ENCODE measurements at places on chromosomes 4 and X.

GRCh38 chrX:70196961-70197720 is 19.9 kb downstream of the DGAT2L6 start:
- DNase-seq: no peak

DNA sequence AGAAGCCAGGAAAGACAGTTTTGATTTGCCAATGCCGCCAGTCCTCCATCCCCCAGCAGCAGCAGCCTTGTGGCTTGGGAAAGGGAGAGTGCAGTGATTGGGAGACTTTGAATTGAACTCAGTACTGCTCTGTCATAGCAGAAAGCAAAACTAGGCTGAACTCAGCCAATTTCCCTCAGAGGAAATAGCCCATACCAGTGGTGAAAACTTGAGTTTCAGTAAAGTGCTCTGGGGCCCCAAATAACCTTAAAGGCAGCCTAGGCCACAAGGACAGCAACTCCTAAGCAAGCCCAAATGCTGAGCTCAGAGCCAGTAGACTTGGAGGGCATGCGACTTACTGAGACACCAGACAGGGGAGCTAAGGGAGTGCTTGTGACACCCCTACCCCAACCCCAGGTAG is 2.0 kb upstream of the PROM1 start:
- no peak for DNase-seq

DNA sequence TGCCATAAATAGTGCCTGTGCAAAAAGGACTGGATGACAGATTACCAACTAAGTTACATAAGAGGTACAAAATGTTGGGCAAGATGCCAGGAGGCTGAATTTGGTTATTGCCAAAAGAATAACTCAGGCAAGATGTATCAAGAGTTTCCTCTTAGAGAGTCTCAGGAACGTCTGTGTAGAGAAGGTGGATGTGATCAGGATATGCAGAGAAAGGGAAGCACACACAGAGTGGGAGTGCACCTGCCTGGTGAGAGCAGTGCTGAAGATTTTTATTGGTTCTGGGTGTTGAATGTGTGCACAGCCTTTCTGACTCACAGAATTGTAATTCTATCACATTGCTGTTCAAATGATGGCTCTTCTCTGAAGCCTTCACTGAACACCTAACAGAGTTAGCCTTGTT is 156.8 kb upstream of the HS3ST1 start:
- no peak for DNase-seq

DNA sequence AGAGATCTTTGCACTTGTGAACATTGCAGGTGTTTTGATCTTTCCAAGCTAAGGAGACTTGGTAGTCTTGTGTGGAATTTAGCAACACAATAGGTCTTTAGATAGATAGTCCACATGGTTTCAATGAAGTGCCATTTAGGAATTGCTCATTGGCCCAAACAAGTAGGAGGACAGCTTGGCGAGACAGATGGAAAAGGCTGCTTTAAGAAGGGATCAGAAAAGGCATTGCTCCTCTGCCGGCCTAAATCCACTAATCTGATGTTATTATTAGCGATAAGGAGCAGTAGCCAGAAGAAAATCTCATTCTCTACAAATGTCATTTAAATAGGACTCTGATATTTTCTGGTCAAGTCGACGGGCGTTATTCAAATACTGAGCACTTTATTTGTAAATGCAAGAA is 99.7 kb downstream of the AFF2 start:
- DNase-seq: no peak

- DNase-seq: no peak
Observed at GRCh38 chr4:122633211-122633610, 12.3 kb upstream of the IL21 start.

DNA sequence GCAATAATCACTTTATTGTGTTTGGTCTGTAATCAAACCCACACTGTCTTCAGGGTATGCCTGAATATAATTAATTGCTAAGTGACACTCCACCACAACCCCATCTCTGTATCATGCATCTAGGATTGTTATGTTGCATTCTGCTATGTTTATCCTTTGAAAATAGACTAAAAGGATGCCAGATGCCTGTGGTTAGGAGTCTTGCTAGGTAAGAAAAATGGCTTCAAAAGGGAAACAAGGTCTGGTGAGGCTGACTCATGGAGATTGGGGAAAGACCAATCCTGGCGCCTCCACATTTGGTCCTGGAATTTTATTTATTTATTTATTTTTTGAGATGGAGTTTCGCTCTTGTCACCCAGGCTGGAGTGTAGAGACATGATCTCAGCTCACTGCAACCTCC is 360.5 kb upstream of the SLC7A11 start:
- no peak for DNase-seq

DNA sequence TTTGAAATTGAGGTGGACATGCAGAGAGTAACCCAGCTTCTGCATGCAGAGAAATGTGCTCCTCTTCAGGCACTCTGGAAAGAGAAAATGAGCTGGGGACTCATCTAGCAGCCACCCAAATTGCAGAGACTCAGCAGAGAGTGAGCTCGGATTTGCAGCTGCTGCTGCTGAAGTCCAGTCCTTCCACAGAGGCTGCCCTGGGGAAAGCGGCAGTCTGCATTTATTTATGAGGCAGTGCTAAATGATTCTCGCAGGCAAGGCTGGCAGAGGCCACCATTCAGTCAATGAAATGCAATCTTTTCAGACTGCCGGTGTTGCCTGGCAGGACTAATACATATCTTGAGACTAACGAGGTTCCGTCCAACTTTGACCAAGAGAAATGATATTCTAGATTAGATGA is 404.8 kb downstream of the NLGN4X start:
- no peak for DNase-seq

- no peak for DNase-seq
Observed at GRCh38 chrX:74133156-74133796, 170.7 kb upstream of the ZCCHC13 start.

DNA sequence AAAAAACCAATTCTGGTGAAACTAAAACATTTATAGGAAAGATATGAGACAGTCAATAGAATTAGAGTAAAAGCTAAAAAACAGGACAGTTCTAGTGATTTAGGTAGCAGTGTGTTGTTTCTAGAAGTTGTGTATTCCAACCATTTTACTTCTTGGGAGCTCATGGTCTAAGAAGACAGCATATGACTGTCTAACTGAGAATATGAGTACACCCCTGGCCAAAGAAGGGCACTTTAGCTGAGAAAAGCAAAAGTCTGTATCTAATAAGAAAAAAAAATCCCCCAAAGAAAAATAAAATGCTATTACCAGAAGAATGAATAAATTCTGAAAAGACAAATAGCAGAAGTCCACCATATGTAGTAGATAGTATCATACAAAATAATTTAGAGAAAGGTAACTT is 26.4 kb downstream of the EREG start:
- no peak for DNase-seq

DNA sequence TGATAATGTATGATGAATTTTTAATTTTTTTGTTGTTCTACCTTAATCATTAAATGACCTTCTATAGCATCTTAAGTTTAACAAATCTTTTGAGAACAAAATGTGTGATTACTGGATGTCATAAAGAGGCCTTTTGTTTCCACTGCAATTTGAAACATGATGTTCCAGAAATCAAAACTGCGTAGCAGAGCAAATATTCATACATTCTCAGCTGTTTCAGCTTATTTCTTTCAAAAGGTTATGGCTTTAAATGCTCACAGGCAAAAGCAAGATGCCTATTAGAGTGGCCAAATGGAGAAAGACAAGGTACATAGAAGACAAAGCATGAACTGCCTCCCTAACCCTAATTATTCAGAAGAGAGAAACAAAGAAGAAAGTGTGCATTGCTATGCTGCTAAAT is 233.0 kb upstream of the SLC7A11 start:
- DNase-seq: no peak

- DNase-seq: no peak
Observed at GRCh38 chrX:24055043-24055356, 244 bp downstream of the EIF2S3 start.

DNA sequence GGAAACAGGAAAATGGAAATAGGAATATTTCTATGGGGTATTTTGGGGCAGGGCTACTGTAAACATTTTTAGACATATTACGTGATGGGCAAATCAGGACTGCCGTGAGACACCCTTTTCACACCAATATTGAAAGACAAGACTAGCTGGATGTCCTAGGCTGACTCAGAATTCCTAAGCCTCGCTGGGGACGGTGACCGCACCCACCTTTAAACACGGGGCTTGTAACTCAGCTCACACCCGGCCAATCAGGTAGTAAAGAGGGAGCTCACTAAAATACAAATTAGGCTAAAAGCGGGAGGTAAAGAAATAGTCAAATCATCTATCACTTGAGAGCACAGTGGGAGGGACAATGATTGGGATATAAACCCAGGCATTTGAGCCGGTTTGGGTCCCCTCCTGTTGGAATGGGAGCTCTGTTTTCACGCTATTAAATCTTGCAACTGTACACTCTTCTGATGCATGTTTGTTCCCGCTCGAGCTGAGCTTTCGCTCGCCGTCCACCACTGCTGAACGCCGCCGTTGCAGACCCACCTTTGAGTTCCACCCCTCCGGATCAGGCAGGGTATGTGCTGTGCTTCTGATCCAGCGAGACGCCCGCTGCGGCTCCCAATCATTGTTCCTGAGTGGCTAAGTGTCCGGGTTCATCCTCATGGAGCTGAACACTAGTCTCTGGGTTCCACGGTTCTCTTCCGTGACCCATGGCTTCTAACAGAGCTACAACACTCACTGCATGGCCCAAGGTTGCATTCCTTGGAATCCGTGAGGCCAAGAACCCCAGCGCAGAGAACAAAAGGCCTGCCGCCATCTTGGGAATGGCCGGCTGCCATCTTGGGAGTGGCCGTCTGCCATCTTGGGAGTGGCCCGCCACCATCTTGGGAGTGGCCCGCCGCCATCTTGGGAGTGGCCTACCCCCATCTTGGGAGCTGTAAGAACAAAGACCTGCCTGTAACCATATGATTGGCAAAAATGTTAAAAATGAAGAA is 152.6 kb downstream of the CRLF2 start:
- DNase-seq: no peak

GRCh38 chrX:109840585-109840984 is 107.5 kb upstream of the ACSL4 start:
- DNase-seq: no peak

DNA sequence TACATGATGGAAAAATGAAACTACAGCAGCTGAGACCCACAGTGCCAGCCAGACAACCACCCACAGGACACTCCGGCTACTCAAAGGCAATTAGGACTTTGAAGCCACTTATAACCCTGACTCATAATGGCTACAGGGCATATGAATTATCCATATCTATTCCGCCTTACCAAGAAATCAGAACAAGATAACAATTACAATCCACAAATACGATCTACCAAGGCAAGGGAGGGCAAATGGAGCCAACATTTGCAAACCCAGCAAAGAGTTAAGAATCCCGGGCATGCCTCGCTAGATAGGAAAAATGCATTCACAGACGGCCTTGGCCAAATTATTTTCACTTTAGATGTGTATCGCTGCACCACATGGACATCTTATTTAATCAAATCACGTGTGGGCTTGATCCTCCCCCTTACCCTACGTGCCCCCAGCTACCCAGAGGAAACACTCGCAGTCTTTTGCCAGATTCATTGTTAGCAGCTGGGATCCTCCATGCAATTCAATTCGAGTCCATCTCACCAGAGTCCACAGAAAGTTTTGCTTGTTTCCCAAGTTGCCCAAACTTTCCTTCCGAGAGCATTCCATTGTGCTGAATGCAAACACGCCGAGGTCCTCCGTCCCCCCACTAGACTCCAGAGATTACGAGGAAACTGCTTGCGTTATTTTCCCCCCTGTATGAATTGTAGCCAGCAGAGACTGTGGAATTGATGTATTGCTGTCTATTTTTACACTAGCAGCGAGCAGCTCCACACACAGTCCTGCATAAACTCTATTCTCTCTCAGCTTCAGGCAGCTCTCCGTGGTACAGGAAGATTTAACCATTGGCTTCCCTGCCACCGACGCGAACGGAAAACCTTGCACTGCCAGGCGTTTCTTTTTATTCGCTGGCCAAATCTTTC is 1.2 kb downstream of the PPARGC1A start:
- DNase-seq: no peak

GRCh38 chr4:25439918-25440477 is 62.9 kb downstream of the ANAPC4 start:
- DNase-seq: no peak

DNA sequence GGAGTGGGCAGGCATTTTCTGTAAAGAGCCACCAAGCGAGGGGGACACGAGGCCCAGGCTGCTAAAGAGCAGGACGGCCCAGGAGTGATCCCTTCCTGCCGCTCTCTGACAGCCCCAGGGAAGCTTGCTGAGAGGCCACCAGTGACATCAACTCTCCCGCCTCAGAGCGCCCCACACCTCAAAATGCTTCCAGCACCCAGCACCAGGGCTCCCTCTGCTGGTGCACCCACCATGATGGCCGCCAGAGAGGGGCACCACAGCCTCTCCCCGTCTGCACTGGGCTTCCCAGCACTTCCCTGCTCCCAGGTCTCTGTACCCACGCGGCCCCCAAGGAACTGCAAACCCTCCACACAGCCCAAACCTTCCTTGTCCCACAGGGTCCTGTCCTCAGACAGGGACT is 40.4 kb downstream of the GAK start:
- DNase-seq: no peak

GRCh38 chr4:27046851-27047250 is 186.2 kb downstream of the STIM2 start:
- no peak for DNase-seq

DNA sequence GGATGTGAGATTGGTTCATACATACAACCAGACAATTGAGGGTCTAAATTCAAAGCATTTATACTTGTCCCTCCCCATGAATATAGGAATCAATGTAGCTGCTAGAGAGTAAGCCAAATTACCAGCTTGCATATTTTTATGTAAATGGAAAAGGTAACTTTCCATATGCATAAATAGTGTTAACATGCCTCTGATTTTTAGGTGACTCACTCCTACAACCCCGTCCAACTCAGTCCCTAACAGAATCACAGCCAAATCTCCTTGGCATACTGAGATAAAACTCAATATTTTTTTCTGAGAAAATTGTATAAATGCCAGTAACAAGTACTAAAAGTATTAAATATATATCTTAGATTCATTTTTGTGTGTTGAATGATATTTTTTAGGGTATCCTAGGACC is 67.2 kb downstream of the INPP4B start:
- no peak for DNase-seq

- no peak for DNase-seq
Observed at GRCh38 chrX:155767876-155768769, 113.0 kb upstream of the VAMP7 start.

- DNase-seq: no peak
Observed at GRCh38 chrX:155052738-155053498, 18.0 kb downstream of the CMC4 start.

- DNase-seq: no peak
Observed at GRCh38 chrX:3204606-3205005, 141.8 kb downstream of the MXRA5 start.

GRCh38 chrX:84064164-84064563 is 123.8 kb downstream of the RPS6KA6 start:
- no peak for DNase-seq
